ENCODE measurements at places on chromosomes 1 and 21.

DNA sequence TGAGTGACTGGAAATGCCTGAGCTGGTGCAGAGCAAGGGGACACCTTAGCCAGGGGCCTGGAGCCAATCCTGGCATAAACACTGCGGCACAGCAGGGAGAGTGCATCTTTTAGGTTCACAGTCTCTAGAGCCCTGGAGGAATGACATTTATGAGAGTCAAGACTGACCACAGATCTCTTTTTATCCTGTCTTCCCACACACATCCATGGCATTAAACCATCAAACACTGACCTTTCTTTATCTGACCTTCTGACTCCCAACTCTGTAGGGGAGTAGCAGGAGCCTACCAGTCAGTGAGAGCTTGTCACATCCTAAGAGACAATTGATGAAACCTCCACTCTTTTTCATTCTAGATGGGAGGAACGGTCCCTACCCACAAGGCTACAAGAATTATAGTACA is 7.9 kb downstream of the CD34 start:
- DNase-seq: no peak

- no peak for DNase-seq
These were observed 231.6 kb downstream of the MATN1 start for GRCh38 chr1:30491831-30492230.

GRCh38 chr1:68230484-68230802 is 1.9 kb downstream of the WLS start:
- no peak for DNase-seq

GRCh38 chr1:209823143-209824041 is 4.4 kb upstream of the UTP25 start:
- DNase-seq: peak; percentile 53

- no peak for DNase-seq
These were observed 17.3 kb upstream of the TSPEAR start for GRCh38 chr21:44728716-44729115.
